NCI-H1930 (cell line): ENCODE measurements at places on chromosomes 3 and 15.

DNA sequence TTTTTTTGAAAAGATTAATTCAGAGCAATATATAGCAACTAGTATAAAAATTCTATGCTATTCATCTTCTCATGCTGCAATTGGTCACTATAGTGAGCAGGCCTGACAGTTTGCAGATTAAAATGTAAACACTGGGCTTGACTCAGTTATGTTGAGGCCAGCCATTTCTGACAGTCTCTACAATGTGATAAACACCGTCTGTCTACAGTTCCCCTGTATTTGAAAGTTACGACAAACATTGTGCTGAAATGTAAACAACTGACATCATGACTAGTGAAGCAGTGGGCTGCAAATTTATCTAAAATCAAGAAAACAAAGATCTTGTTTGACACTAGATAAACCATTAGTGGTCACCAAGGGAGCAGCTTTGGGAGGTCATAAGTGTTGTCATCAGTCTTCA is 197.4 kb downstream of the ISL2 start:
- peak; percentile 18 for DNase-seq

GRCh38 chr3:170608475-170608874 is 22.6 kb upstream of the SLC7A14 start:
- no peak for DNase-seq

- DNase-seq, result no peak
Observed at GRCh38 chr3:42214565-42215283, 51.3 kb downstream of the CCK start.

- no peak for DNase-seq
Observed at GRCh38 chr3:134910026-134910425, 115.0 kb downstream of the EPHB1 start.

GRCh38 chr3:113286524-113286923 is 75.2 kb downstream of the BOC start:
- no peak for DNase-seq

- DNase-seq, result no peak
Observed at GRCh38 chr3:63955830-63956545, 43.8 kb upstream of the SCAANT1 start.

DNA sequence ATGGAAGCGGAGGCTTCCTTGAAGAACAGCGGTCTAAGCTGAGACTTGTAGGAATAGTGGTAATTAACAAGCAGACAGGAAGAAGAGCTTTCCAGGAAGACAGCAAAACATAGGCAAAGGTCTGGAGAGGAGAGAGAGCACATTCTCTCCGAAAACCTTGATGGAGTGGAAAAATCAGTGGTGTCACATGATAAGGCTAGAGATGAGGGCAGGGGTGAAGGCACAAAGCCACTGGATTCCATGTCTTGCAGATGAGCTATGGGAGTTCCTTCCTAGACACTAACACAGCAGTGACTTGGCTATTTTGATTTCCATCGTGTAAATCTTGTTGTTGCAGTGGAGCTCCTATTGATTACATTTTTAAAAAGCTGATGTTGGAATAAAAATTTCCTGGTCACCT is 132.0 kb downstream of the MCTP2 start:
- DNase-seq, result no peak

- DNase-seq, result no peak
Observed at GRCh38 chr3:23106666-23107065, 96.5 kb upstream of the UBE2E2 start.
